Stimulated activated CD8-positive, alpha-beta memory T cell treated with anti-CD3 and anti-CD28 coated beads, Interleukin-4, amount 100 ng/mL, for 4 hours (primary cell): ENCODE measurements at places on chromosomes 16 and 17.
A peak's percentile ranks its signal among the peaks of the same experiment; 100 is the strongest.

GRCh38 chr17:33469421-33469820 is 176.3 kb upstream of the ASIC2 start:
- DNase-seq: no peak

- no peak for DNase-seq
These were observed 473 bp upstream of the TPPP3 start for GRCh38 chr16:67393788-67394154.

- no peak for DNase-seq
These were observed 7.9 kb downstream of the MSLN start for GRCh38 chr16:768428-768827.

- no peak for DNase-seq
These were observed 75.5 kb downstream of the RPA1 start for GRCh38 chr17:1905190-1905913.

DNA sequence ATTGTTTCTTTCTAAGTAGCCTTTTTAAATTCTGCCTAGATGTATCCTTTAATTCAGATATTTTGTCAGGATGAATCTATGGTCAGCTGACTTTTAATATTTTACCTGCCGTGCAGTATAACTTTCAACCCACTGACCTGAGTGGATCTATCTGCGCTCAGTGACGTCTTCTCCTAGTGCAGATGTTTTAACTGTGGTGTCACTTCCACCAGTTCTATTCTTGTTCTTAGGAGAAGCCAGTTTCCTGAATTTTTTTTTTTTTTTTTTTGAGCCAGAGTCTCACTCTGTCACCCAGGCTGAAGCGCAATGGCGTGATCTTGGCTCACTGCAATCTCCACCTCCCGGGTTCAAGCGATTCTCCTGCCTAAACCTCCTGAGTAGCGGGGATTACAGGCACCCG is 5.0 kb upstream of the TM4SF5 start:
- DNase-seq: no peak

DNA sequence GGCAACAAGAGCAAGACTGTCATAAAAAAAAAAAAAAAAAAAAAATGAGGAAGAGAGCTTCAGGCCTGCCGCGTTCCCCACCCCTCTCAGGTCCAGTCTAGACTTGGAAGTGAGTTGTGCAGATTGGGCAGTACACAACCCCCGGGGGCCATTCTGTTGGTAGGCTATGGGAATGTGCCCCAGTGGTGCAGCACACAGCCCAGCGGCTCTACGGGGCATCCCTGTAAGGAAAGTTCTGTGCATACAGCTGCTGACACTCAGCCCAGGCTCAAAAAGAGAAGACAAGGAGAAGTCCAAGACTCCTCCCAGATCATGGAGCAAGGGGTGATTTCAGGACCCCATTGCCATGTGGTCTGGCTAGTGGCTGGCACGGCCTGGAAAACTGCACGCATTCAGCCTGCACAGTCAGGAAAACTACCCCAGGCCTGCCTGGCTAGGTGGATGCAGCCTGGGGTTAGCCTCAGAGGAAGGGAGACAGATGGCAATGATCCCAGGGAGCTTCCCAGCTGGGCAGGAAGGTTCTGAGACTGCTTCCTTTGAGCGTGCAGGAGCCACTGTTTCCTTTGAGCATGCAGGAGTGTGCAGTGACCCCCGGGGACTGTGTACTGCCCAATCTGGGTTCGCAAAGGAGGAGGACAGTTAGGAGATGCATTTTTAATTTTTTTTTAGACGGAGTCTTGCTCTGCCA is 44.8 kb downstream of the PECAM1 start:
- no peak for DNase-seq

DNA sequence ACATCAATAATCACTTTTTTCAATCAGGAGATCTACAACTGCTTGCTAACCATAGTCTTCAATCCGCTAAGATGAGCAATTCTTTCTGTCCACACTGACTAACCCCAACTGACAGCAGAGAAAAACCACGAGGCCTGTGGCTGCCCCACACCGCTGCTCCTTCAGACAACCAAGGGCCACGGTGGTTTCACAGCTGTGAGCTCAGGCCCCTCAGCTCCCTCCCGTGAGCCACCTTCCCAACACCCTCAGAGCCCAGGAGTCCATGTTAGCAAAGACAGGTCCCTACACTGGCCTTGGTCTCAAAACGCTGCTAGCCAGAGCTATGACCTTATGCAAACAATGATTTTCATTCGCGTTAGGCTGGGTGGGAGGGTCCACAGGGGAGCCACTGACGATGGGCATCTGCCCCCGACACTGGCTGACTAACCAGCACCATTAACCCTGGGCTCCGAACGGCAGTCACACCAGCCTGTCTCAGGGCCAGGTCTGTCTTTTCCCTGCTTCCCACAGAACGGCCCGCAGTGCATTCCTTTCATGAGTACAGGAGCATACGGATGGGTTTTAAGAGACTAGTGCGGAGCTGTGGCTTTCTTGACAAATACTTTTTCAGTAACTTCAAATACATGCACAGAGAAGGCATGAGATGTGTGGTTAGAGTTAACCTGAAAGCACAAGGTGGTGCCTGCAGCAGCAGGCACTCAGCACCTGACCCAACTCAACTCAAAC is 67.3 kb downstream of the ANKRD11 start:
- no peak for DNase-seq

DNA sequence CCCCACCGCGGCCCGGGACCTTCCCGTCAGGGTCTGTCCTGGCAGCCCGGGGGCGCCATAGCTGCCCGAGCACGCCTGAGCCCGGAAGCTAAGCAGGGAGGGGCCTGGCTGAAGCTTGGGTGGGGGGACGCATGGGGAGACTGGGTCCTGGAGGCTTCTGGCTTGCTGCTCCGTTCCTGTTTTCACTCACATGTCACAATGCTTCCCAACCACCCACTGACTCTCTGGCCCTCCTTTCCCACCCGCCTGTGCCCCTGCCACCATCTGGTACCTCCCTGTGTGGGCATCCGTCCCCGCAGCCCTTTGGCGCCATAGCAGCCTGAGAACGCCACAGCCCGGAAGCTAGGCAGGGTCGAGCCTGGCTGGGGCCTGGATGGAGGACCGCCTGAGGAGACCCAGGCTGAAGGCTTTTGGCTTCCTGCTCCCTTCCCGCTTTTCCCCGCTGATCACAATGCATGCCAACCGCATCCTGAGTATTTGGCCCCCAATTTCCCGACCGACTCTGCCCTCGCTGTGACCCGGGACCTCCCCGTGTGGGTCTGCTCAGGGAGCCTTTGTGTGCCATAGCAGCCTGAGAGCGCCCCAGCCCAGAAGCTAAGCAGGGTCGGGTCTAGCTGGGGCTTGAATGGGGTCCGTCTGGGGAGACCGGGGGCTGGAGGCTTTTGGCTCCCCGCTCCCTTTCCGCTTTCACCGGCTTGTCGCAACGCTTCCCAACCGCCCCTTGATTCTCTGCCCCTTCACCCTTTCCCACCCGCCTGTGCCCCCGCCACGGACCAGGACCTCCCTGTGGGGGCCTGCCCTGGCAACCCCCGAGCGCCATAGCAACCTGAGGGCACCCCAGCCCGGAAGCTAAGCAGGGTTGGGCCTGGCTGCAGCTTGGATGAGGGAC is 2290.1 kb downstream of the TP53TG3F start:
- no peak for DNase-seq

DNA sequence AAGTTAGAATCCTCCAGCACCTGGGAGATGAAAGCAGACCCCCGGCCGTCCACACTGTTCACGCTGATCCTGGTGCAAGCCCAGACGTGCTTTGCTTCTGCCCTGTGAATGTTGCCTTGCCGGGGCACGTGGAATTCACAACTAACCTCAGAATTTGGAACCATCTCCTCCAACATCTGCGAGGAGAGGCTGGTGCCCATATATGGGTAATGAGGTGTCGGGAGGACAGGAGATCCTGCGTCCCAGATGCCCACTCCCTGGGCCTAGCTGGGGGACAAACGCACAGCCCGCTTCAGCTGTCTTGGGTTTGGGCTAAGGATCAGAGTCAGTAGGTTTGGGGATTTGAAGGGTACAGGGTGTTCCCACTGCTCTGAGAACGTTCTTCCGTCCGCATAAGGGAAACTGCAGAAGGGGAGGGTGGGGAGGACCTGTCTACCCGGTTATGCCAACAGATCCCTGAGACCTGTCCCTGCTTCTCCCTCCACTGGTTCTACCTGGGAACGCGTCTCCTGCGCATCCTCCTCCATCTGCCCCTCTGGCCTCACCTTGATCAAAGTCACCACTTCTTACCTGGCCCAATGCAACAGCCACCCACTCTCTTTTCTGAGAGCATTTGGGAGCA is 14.1 kb downstream of the PPL start:
- DNase-seq: no peak

GRCh38 chr17:43334738-43335402 is 63.9 kb upstream of the ARL4D start:
- no peak for DNase-seq

GRCh38 chr17:39549747-39550573 is 57.8 kb downstream of the NEUROD2 start:
- DNase-seq: no peak

DNA sequence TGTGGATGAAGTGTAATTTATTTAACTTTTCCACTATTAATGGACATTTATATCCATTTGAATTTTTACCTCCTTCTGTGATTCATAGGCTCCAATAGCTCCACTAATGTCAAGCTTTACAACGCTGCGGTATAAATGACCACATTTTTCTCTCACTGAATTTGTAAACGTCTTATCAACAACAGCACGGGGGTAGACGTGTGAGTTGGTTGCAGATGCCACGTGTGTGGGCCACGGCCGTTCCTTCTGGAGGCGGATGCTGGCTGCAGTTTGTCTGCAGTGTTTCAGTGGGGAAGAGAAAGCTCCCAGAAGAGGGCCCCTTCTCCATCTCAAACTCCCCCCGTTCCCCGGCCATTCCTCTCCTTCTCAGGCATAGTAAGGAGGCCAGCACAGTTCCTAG is 68.2 kb upstream of the XYLT1 start:
- DNase-seq: no peak

GRCh38 chr17:30000001-30000754 is 58.7 kb downstream of the EFCAB5 start:
- DNase-seq: no peak

DNA sequence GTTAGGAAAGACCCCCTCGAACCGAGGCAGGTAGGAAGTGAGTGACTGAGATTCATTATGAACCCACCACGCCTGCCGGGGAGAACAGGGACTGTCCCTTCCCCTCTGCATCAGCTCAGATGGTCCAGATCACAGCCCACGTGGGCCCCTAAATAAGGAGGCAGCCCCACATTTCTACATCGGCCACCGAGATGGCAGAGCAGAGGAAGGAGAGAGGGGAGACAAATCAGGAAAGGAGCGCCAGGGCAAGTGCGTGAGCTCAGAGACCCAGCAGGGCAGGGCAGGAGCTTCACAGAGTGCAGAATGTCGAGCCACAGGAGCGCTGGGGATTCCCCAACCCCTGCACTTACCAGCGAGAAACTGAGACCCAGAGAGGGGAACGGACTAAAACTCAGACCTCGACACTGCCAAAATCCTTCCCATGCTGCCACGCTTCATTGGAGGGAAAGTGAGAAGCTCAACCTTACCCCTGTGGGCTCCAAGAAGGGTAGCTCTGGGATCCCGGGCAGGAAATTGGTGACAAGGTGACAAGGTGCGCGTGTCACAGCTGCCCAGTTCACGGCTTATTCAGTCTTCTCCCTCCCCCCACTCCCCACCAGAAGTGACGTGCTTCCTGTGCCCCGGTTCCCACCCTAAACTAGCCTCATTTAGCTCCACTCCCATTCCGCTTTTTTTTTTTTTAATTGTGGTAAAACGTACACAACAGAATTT is at the start of gene ICAM2:
TSS of gene ICAM2 (minus strand) at position 578 of the 711 bp plus-strand sequence. CDS start 13,942 bp downstream, outside the sequence.
- peak; percentile 77 for DNase-seq

GRCh38 chr17:53353919-53354351 is 468.8 kb upstream of the KIF2B start:
- no peak for DNase-seq

- DNase-seq: no peak
These were observed 26.7 kb downstream of the TRIM25 start for GRCh38 chr17:56887105-56887504.
